ENCODE measurements at places on chromosomes 2 and 18.

- DNase-seq, result no peak
Observed at GRCh38 chr18:26981360-26982082, 116.0 kb upstream of the AQP4 start.

DNA sequence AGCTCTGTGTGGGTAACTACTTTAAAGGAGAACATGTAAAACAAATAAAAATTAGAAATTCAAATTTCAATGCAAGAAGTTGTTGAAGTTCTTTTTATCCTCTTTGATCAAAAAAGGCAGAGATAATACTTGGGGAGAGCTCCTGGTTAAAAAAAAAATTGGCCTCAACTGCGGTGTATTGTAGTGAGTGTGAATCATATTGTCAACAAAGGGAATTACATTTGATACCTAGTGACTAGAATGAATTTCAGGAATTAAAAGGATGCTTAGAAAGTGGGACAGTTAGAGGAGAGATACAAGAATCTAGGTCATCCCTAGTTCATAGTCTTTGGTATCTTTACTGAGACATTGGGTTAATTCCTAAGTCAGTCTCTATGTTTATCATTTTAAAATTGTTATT, 473.0 kb downstream of the CCDC85A start:
- DNase-seq, result no peak

GRCh38 chr2:17614174-17614930, 73.9 kb downstream of the VSNL1 start:
- no peak for DNase-seq

DNA sequence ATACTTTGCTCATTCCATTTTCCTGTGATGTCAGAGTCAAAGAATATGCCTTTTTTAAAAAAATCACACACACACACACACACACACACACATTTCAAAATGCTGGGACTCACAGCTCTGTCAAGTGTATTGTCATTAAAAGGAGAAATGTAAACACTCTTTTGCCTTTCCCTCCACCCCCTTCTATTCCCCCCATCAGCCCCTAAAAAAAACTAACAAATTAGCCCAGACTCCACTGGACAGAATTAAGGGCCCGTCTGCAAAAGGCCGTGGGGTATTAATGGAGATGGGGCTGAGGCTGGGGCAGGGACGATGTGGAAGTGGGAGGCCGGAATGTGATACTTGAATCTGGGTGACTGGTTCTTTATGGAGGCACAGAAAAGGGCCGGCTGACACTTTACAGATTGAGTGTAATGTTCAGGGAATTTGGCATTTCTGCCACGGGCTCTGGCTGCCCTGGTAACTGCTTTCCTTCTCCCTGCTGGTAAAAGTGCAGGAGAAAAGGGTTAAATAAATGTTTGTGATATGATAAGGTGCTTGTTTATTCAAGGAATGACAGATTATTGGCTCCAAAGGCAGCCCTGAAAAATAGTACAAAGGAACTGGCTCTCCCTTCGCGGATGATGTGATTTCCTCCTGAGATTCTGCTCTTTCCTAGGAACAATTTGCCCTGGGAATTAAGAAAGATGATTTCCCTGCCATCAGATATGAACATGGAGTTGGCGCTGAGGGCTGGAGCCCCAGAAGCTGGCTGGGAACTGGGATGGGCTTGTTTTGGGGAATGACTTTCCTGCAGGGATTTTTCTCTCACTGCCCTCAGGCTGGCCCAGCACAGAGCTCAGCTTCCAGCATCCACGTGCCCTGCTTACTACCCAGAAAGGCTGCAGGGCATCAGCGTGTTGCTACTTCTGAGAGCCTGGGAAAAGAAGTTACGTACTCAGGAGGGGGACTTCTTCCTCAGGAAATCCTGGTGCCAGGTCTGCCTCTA, 52.8 kb upstream of the CTAGE1 start:
- peak; percentile 33 for DNase-seq

DNA sequence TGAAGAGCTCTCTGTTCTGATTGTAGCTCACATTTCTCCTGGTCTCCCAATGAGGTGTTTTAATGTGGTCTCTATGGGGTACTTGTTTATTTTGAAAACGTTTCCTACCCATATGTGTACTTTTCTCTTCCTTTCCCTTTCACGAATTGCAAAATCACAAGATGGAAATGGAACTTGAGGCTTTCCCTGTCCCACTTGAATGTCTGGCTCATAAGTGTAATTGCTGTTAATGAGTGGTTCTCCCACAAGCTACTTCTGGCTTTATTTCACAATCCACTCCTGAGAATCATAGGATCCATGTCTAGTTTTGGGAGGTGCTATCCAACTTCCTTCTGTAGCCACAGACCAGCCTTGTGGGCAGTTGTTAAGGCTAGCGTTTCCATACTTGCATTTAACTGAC, 81.1 kb upstream of the CAVIN2 start:
- DNase-seq, result peak; percentile 21

DNA sequence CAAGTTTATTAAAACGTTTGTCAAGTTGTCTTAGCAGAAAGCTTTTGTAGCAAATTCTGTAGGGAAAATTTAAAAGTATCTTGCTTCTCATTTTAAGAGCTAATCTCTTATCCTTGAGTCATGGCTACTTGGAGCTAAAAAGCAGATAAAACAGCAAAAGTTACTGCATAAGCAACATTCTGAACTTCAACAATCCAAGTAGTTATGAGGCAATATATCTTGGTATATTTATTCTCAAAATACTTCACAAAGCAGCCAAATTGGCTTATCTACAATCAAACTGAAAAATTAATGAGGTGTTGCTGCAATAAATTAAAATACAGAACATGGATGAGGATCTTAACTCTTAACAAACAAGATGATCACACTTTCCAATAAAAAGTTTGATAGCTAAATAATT, 306.5 kb downstream of the PIEZO2 start:
- DNase-seq, result no peak

DNA sequence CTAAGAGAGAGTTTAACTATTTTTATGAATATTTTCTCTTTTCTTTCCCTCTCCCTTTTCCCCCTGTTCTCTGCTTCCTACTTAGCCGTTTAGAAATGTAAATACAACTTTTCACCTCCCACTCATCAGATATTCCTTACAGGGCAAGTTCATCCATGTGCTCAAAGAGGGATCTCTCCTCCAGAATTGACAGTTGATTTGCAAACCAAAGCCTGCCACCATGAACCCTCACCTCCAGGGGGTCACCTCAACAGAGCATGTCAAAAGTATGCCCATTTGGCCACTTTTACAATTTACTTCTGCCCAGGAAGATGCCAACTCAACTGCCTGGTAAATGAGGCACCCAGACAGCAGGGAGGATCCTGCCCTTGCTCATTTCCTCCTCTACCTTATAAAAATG, 149.2 kb upstream of the GYPC start:
- no peak for DNase-seq

Measured in EL (cell line).